ENCODE measurements at places on chromosomes 1 and 21. TPM values are rescaled to one million over a fixed set of nuclear protein-coding genes. Genes with fewer than 3 reads are reported as not detected.

DNA sequence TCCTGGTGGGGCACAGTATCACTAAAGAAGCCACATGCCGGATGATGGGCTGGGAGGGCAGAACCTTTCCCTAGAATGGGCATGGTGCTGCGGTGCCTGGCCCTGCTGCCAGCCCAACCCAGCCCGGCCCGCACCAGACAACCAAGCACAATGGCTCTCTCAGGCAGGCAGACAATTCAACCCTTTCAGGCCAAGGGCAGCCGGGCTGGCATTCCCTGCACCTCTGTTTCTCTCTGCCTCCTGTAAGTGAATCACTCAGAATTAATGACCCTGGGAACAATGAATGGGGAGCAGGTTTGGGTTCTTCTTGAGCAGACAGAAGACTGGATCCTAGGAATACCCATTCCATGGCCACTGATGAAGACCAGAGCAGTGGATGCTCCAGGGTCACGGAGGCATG is 41.0 kb upstream of the IFFO2 start:
- no peak for DNase-seq

DNA sequence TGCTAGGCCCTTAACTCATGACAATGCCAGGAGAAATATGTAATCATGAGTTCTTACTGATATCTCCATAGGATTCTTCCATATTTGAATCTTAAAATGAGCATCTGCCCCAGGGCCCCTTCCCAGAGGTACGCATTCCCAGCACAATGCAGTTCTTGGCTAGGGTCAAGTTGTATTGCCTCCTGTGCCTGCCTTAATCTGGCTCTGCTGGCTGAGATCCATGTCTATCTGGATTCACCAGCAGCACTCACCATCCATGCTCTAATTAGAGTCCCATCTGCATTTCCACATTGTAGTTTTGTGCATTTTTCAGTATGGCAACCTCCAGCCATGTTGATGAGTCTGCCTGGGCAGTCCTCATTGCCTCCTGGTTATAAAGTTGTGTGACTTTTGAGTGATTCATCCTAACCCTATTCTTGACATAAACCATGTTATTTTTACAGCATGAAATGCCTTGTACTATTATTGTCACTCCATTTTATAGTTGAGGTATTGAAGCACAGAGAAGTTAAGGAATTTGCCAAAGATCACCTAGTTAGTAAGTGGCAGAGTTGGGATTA is 55.9 kb downstream of the CAMSAP2 start:
- no peak for DNase-seq

DNA sequence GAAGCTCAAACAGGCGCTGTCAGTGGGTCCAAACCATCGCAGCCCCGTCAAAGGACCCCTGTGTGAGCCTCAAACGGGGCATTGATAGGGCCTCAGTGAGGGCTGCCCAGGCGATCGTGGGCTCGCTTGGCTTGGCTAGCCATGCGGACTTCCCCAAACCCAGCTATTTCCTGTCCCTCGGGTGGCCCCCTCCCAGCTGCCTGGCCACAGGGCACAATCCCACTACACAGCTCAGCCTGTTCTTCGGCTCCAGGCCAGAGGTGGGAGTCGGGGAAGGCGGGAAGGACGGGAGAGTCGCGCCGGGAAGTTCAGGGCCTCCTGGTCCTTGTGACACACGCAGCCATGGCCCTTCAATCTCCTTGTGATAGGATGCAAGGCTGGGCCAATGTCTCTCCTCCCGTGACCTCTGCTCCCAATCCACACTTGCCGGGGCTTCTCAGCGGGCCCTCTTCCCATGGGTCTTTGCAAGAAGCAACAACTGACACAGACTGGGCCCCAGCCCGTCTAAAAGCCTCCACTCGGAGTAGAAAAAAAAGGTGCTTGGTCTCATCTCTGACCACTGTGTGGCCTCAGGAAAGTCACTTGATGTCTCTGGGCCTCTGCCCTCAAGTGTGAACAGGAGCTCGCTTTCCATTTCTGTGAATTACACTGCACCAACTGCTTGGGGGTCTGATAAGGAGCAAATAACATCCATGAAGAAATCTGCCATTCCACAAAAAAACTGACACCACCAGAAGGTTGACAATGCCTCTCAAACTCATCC is 7.1 kb upstream of the MATN1 start:
- DNase-seq, result no peak

Gene GRIK1
- total RNA-seq, result not detected

Gene RNU1-2
- total RNA-seq, result not detected

Gene ORC1
- 29.4 TPM for total RNA-seq

Gene RSBN1
- total RNA-seq, result 3.2 TPM

Gene AMY1C
- not detected for total RNA-seq

All from H4 (cell line).